Hematopoietic multipotent progenitor cell treated with erythropoietin and hydrocortisone succinate and interleukin-3 and kit ligand, for 4 days (in vitro differentiated cells): ENCODE measurements at places on chromosomes 1 and 21.
A peak's percentile ranks its signal among the peaks of the same experiment; 100 is the strongest.

DNA sequence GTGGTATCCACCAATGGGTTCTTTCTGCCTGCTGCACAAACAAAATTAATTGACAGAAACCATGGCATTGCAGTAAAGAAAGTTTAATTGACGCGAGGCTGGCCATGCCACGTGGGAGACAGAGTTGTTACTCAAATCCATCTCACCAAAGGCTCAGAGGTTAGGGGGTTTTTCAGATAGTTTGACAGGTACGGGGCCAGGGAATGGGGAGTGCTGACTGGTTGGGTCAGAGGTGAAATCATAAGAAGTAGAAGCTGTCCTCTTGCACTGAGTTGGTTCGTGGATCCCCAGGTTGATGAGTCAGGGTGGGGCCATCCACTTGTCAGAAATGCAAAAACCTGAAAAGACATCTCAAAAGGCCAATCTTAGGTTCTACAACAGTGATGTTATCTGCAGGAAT lies 941 bp upstream of the TBCE start:
- DNase-seq: no peak

DNA sequence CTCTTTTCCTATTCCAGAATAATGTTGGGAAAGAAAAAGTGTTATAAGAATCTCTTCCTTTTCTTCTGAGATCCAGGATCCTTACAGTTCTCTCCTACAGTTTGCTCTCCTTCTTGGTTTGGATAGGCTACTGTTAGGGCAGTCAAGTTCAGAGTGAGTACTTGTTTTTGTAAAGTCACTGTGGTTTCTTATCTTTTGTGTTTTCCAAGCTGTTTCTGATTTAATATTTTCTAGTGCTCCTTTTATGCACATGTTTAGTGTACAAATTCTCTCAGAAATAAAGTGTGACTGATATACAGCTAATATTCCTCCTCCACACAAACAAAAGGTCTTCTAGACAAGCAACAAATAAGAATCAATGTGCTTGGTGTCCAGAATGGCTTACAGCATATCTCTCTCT lies 107.7 kb downstream of the BACH1 start:
- peak; percentile 61 for DNase-seq

- DNase-seq: no peak
Observed at GRCh38 chr1:6111571-6111970, 65.9 kb downstream of the KCNAB2 start.

GRCh38 chr1:71252900-71253299 lies 172.1 kb upstream of the ZRANB2 start:
- no peak for DNase-seq

DNA sequence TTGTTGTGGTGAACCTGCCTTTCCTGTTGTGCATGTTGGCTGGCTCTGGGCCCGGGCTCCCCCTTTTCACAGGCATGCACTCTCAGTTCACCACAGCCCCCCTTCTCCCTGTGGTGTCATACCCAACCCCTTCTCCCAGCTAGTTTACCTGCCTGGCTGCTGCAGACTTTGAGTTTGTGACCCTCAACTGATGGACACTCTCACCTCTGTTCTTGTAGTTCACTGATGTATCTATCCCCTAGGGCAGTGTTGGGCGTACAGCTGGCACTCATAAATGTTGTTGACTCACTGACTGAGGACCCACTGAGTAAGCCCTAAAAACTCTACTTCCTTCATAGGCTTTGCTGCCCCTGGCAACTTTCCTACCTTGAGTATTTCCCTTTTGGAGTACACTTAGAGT lies 54.9 kb downstream of the WDR64 start:
- DNase-seq: no peak

- DNase-seq: no peak
Observed at GRCh38 chr1:95017775-95018174, 55.0 kb downstream of the ALG14 start.

DNA sequence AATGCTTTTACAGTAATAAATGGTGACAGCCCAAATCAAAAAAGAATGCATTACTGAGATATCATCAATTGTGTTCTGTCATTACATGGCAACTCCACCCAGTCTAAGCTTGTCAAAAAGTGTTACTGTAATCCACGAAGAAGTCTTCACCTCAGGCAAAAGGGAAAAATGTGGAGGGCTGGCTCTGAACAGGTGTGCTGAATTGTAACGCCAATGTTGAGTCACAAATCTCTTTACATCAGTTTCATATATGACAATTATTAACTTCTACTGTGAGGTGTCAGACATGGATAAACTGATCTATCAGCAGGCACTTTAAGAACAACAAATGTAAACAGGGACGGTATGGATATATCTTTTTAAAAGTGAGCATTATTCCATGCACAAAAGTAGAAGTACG lies 98.5 kb upstream of the DMRTA2 start:
- no peak for DNase-seq

- DNase-seq: no peak
Observed at GRCh38 chr1:244113532-244114320, 62.6 kb downstream of the ZBTB18 start.

- DNase-seq: no peak
Observed at GRCh38 chr1:29687601-29688244, 451.4 kb downstream of the PTPRU start.

GRCh38 chr21:34707876-34708325 lies 39.1 kb downstream of the CLIC6 start:
- peak; percentile 63 for DNase-seq

DNA sequence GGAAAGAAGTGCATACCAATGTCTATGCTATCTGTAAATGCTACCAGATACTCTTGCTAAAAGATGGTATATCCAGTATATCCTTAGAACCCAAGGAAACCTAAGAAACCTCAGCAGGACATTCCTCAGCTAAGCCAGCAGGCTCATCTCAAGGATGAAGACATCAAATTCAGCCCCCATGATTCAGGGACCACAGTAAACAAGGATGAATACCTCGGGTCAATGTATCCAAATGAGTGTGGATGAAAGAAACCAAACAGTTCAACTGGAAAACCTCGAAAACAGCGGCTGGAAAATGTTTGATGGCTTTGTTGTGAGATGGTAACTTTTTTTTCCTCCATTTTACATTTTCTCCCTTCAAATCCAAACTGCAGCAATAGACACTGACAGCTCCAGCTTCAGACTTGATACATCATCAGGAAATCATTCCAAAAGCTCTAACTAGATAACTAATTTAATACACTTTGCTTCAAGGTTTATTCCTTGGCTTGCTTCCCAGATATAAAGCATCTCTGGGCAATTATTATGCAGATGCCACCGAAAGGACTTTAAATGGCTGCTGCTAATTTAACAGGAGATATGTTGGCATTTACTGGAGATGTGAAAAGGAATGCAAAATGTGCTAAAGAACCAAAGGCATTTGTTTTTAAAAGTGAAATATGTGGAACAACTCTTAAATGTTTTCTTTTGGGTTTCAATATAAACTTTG lies 73.6 kb downstream of the SMYD2 start:
- no peak for DNase-seq

DNA sequence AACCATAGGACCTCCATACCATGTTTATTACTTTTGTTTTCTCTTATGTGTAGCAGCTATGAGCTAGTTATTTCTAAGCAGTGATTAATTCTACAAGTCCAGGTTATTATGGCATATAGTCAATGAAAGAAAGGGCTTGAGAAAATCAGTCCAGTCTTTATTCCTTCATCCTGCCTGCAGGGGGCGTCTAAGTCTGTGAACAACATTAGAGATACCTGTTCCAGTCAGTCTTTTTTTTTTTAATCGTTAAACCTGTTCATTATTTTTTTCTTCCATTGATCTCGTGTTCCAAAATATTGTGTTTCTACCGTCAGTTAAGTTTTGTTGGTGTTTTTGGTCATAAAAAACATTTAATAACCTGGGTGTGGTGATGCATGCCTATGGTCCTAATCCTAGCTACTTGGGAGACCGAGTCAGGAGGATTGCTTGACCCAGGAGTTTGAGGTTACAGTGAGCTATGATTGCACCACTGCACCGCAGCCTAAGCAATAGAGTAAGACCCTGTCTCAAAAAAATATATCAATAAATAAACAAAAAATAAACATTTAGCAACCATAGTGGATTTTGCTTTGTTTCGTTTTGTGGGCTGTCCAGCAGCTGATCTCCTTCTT lies 29.4 kb upstream of the CD2 start:
- DNase-seq: peak; percentile 87

GRCh38 chr1:90204023-90204590 lies 209.2 kb downstream of the ZNF326 start:
- DNase-seq: no peak

DNA sequence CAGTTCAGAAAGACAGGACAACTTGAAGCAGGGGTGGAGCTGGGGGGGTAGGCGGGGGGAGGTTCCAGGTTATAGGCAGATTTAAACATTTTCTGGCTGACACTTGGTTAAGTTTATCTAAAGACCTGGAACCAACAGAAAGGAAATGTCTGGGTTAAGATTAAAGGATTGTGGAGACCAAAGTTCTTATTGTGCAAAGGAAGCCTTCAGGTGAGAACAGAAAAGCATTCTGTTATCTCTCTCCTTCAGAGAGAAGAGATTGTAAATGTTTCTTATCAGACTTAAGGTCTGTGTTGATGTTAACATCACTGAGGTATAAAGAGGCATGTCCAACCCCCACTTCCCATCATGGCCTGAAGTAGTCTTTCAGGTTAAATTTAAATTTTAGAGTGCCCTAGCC lies 3.7 kb upstream of the ACADM start:
- DNase-seq: no peak

- DNase-seq: no peak
Observed at GRCh38 chr1:161171191-161171590, 5.0 kb downstream of the PPOX start.

- no peak for DNase-seq
Observed at GRCh38 chr1:164842870-164843269, 283.9 kb downstream of the PBX1 start.

GRCh38 chr21:45091550-45092322 lies 17.4 kb downstream of the ADARB1 start:
- DNase-seq: no peak

DNA sequence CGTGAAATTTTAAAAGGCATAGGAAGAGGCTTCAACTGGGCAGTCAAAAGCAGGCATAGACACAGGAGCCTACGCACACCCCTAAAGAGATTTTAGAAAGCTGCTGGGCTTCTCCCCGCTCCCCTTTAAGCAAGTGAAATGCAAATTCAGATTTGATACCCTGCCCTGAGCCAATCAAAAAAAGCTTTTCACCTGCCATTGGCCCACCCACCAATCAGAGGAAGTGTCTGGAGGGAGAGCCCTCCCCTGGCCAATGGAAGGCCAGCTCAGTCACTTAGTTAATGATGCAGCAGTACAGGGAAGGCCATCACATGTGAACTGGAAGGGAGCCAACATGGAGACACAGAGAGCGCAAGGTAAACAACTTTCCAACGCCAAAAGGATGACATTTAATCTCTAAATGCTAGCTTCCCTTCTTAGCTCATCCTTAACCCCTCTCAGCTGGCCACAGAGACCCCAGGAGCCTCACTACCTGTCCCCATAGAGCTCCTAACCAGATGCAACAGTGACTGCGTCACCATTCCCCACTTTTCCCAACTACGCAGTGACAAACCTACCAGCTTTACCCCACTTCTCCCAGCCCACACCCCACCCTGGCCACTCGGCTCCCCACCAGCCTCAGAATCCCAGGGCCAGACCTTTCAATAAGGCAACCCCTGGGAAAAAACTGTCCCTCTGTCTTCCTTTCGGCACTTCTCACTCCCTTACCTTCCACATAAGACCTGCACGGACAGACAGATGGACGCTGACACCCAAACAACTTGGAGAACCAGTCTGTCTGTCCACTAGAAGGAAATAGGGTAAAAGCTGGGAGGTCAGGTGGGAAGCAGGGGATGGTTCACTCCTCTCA lies 71.0 kb downstream of the CD46 start:
- DNase-seq: peak; percentile 88

- peak; percentile 72 for DNase-seq
Observed at GRCh38 chr1:58895559-58896145, 111.8 kb upstream of the JUN start.

GRCh38 chr1:37323486-37324377 lies 150.6 kb upstream of the ZC3H12A start:
- peak; percentile 60 for DNase-seq

GRCh38 chr1:185567440-185567839 lies 166.8 kb upstream of the HMCN1 start:
- DNase-seq: peak; percentile 16
